Activated T-helper 1 cell treated with anti-CD3 and anti-CD28 coated beads, Interleukin-12 subunit alpha, Interleukin-12 subunit beta, Interleukin-2, Interleukin-4 antibody, amounts not matched to agents 30 ng/mL and 10 ng/mL and 1 ng/mL, durations not matched to agents 14 hours and 24 hours and 36 hours (primary cell): ENCODE measurements at places on chromosomes 5 and 9. TPM values are rescaled to one million over a fixed set of nuclear protein-coding genes. Genes with fewer than 3 reads are reported as not detected.
A peak's percentile ranks its signal among the peaks of the same experiment; 100 is the strongest.

- DNase-seq = no peak
Observed at GRCh38 chr5:129399069-129399468, 61.0 kb upstream of the ADAMTS19 start.

Gene QSOX2
- 27.9 and 28.6 TPM in 2 replicates for total RNA-seq

GRCh38 chr9:121686930-121687541 is 35.6 kb downstream of the DAB2IP start:
- DNase-seq = peak; percentile 53

Gene NIPBL
- total RNA-seq = 59.4 and 62.4 TPM in 2 replicates

DNA sequence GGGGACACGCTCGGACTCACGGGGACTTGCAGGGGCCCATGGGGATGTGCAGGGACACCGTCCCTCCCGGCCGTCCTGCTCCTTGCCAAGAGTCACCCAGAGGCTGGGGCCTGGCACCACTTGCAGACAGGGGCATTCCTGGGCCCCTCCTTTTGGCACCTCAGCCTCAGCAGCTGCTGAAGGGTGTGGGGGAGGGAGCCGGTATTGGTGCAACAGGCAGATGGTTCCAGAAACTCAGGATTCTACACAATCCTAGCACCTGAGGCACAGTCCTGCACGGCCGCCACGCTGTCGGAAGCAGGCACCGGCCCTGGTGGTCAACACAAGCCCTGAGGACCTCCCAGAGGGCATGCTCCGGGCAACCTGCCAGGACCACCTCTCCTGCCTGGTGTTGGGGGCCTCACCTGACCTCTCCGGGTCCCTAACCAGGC is 19.3 kb upstream of the SLC12A7 start:
- DNase-seq = no peak

DNA sequence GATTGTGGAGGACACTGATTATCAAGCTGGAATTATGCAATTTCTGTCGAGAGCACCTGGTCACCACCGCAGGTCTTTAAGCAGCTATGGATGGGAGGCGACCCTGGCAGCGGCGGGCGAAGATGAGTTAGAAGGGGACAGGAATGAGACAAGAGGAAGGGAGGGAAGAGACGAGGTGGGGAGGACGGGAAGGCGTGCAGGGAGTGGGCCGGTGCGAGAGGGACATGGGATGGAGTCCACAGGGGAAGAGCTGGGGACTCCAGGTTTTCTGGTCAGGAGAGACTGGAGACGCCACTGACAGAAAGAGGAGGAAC is 192.3 kb downstream of the MELK start:
- no peak for DNase-seq

Gene C7
- not detected in 2 replicates for total RNA-seq

Gene IRX1
- total RNA-seq = not detected in 2 replicates

Gene ACOT12
- total RNA-seq = not detected in 2 replicates

DNA sequence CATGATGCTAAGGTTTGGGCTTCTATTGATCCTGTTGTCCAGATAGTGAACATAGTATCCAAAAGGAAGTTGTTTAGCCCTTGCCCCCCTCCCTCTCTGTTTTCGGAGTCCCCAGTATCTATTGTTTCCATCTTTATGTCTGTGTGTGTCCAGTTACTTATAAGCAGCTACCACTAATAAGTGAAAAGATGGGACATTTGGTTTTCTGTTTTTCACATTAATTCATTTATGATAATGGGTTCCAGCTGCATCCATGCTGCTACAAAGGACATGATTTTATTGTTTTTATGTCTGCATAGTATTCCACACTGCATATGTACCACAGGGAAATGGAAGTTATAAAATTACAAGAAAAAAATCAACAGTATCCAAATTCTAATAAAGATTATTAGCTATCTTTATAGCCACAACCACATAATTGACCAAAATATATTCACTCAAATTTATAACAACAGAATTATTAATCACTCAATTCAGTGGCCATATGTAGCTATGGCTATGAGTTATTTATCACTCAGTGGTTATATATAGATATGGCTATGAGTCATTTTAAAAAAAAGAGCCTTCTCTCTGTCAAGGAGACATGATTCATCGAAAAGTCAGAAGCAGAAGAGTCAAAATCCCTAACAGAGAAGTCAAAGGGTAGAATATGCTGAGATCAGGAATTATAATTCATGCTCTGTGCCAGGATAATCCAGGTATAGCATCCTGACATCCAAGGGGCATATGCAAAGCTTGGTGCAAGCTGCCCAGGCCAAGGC is 367.5 kb downstream of the DEPDC1B start:
- DNase-seq = no peak

DNA sequence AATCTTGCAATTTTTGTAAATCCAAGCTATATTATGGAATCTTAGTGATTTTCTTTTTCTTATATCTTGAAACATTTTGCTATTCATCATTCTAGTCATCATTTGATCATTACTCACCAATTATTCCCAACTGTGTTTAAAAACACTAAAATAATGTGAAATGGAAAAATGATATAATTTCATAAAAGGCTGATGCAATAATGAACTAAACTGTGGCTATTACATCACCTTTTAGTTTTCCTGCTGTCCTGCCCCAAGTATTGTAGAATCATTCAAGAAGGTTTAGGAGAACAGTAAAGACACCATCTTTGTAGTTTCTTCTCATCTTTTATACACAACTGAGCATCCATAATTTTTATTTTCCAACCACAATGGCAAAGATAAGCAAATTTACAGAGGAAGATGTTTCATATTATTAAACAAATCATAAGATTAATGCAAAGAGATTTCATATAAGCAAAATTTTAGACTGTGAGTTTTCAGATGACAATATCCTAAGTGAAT is 431.0 kb upstream of the SLC30A5 start:
- no peak for DNase-seq

Gene PCDHB2
- total RNA-seq = not detected in 2 replicates

DNA sequence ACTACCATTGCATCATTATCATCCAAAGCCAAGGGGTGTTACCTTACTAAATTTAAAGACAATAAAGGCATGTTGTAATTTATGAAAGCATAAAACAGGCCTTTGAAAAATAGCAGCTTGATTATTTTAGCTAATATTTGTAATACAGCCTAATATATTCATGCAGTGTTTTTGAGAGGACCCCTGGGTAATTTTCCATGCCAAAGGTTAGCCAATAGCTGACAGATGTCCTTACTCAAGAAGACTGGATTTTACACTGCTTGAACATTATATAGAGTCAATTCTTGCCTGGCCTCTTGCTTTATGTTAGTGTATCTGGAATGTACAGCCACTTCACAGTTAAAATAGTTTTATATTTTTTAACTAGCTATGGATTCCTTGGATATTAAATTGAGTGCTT is 337.8 kb upstream of the PAPPA start:
- DNase-seq = no peak
